ENCODE measurements at places on chromosomes 12 and 14. TPM values are rescaled to one million over a fixed set of nuclear protein-coding genes. Genes with fewer than 3 reads are reported as not detected.

HOXC12 gene
- not detected for total RNA-seq

KRT81 gene
- not detected for total RNA-seq

DNA sequence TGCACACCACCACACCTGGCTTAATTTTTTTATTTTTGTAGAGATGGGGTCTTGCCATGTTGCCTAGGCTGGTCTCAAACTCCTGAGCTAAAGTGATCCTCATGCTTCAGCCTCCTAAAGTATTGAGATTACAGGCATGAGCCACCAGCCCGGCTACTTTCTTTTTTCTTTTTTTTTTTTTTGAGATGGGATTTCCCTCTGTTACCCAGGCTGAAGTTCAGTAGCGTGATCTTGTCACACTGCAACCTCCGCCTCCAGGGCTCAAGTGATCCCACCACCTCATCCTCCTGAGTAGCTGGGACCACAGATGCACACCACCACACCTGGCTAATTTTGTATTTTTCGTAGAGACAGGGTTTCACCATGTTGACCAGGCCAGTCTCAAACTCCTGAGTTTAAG lies 51.1 kb downstream of the LIMA1 start:
- DNase-seq: no peak

GRCh38 chr14:105283028-105283427 lies 17.8 kb downstream of the BRF1 start:
- DNase-seq: no peak

- DNase-seq: no peak
Measured at GRCh38 chr14:56633544-56633943, 53.9 kb downstream of the TMEM260 start.

Measured in activated naive CD4-positive, alpha-beta T cell treated with anti-CD3 and anti-CD28 coated beads for 36 hours (primary cell).